ENCODE measurements at places on chromosomes 7 and 10. TPM values are rescaled to one million over a fixed set of nuclear protein-coding genes. Genes with fewer than 3 reads are reported as not detected.

The CYP26C1 gene
- total RNA-seq = 0.07 TPM

The AGFG2 gene
- total RNA-seq = 43.0 TPM

The ACTA2 gene
- 10.8 TPM for total RNA-seq

The ANK3 gene
- total RNA-seq = 47.1 TPM

The PTN gene
- total RNA-seq = not detected

The GJD4 gene
- total RNA-seq = not detected

The SEPTIN7 gene
- 293 TPM for total RNA-seq

The GATA3 gene
- total RNA-seq = 48.1 TPM

The AGBL3 gene
- 1.9 TPM for total RNA-seq

The NACAD gene
- total RNA-seq = not detected

The FAM180A gene
- total RNA-seq = not detected

The TMEM176B gene
- total RNA-seq = not detected

The AKR1E2 gene
- total RNA-seq = 13.8 TPM

The STRIP2 gene
- total RNA-seq = 12.1 TPM

The IFIT1B gene
- not detected for total RNA-seq

The AKR1C3 gene
- total RNA-seq = 6.1 TPM

The TMEM229A gene
- total RNA-seq = not detected

The NUTM2A gene
- 0.89 TPM for total RNA-seq

The MXI1 gene
- total RNA-seq = 19.8 TPM

The MLXIPL gene
- total RNA-seq = not detected

The DLD gene
- 54.1 TPM for total RNA-seq

Data from activated CD4-positive, alpha-beta T cell treated with anti-CD3 and anti-CD28 coated beads, Interleukin-2, amount 10 ng/mL, durations not matched to agents 7 days and 5 days (primary cell).